ENCODE measurements at places on chromosomes 13 and 19.

- no peak for DNase-seq
These were observed 240.3 kb downstream of the DCT start for GRCh38 chr13:94239135-94239534.

DNA sequence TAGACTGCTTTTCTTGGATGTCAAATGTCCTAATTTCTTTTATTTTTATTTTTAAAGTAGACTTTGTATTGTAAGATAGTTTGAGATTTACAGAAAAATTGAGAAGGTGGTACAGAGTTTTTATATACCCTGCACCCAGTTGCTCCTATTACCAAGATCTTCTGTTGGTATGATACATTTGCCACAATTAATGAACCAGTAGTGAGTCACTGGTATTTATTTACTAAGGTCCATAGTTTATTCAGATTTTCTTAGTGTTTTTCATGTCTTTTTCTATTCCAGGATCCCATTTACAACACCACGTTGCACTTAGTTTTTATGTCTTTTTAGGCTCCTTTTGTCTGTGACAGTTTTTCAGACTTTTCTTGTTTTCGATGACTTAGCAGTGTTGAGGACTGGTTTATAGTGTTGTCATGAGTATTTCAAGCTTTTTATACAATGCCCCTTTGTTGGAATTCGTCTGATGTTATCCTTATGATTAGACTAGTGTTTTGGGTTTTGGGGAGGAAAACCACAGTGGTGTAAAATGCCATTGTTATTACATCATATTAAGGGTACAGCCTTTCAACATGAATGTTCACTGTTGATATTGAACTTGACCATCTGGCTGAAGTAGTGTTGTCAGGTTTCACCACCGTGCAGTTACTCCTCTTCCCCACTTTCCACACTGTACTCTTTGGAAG, 35.9 kb downstream of the COG3 start:
- DNase-seq: no peak

- DNase-seq: no peak
These were observed 13.3 kb downstream of the KCNC3 start for GRCh38 chr19:50315773-50316448.

DNA sequence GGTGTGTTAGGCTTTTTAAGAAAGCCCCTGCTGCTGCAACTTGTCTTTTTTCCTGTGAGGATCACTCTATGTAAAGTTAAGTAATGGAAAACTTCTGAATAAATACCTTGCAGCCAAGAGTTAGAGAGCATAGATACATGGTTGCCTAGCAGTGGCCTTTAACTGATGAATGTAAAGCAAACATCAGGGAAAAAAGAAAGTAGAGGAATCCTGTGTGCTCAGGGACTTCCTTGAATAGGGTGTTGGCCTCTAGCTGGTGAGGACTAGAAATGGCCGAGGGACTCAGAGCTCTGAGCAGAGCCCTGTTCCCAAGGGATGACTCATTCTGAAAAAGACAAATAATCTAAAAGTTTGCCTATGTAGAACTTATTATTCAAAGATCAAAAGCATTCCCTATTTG, 135.7 kb downstream of the MIPEP start:
- no peak for DNase-seq

DNA sequence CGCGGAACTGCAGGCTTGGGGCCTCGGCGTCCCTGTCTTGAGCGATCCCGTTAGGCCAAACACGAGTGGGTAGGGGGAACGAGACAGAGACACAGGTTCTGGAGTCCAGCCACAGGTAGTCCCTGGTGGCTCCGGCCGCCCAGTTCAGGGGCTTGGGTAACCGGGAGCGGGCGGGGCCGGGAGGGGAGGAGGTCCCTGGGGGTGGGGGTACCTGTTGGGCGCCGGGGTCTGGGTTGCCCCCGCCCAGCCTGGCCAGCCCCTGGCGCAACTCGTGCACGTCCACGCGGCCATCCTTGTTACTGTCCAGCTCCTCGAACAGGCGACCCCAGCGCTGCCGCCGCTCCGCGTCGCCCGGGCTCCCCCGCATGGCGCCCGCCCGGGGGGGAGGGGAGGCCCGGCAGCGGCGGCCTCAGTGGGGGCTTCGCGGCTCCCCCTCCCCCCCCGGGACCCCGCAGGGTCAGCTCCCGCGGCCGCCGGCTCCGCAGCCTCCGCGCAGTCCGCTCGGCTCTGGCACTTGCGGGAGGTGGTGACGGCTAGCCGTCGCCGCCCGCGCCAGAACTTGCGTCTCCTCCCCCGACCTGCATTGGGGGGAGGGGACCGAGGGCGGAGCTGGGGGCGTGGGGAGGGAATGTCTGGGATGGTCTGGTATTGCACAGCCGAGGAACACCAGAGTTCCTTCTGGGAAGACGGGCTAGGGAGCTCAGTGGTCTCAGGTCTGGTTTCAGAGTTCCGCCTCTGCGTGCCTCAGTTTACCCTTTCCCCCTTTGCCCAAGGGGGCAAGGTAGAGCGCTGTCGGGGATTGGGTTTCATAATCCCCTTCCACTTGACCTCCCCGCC, at the start of gene SLC25A23:
Gene SLC25A23, minus strand, starts transcription at position 531 of the 837 bp plus-strand sequence. Its CDS starts 164 bp downstream, at position 367.
- no peak for DNase-seq

DNA sequence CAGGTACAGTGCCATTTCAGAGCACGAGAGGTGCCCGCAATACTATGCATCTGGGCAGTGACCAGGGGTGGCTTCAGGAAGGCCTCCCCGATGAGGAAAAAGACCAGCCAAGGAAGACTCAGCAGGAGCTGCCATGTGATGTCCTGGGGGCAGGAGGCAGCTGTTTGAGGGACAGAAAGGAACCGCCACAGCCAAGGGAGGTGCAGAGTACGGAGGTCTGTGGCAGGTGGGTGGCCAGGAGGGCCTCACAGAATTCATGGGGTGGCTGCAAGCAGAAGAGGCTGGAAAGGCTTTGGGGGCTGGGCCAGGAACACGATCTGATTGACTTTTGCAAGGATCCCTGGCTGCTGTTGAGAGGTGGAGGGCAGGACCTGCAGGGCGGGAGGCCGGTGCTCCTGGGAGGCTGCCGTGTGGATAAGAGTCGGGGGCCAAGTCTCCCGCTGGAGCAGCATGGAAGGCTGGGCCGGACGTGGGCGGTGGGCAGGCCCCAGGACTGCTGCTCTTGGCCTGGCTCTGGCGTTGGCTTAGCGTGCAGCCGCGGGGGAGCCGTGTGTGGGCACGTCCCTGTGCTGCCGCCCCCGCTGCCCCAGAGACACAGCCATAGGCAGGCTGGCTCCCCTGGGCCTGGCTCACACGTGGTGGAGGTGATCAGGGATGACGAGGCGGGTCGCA, 29.1 kb downstream of the CEBPA start:
- DNase-seq: no peak

DNA sequence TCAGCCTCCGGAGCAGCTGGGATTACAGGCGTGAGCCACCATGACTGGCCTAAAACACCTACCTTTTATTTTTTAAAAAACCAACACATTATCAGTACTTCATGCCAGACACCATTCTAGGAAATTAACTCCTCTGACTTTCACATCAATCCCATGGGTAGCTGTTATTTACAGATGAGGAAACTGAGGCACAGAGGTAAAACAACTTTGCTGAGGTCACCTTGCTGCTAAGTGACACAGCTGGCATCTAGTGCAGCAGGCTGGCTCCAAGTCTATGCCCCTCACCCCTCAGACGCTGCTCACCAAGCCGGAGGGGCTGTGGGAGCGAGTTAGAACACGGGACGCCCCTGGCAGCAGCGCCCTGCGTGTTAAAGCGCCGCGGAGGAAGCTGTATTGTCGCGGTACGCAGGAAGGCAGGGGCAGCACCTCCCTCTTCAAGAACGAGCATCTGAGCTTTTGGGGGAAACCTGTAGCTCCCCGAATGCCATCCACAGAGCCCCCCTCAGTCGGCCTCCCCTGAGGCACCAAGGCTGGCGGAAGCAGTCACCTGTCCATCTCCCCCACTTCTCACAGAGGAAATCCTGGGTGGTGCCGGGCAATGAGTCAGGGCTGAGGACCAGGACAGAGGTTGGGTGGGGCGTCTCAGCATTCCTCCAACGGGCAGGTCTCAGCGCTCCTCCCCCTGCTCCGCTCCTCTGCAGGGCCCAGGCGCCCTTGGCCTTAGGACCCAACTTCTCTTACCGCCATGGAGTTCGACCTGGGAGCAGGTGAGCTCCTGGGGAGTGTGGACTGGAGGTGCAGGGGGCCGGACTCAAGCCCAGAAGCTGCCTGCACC, at the start of gene C19orf33:
Gene C19orf33, plus strand, starts transcription at position 735 of the 835 bp plus-strand sequence. Its CDS starts 11 bp downstream, at position 746.
- DNase-seq: no peak

DNA sequence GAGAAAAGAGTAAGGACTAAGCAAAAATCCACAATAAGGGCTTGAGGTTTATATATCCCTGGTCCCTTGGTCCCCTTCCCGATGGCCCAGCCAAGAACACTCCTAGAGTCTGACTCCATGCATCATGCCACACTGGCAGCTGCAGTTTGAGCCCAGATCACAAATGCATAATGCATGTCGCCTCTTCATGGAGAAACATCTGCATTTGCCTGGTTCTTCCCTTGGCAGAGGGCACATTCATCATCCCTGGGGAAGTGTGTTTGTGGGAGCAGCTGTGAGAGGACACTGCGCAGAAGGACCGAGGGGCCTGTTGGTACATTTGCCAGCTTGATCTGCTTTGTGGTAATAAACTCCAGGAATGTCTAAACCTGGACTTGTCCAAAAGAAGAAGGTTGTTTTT, 731.8 kb downstream of the FGF9 start:
- no peak for DNase-seq

GRCh38 chr13:24627090-24627714, 53.0 kb upstream of the ATP12A start:
- no peak for DNase-seq

DNA sequence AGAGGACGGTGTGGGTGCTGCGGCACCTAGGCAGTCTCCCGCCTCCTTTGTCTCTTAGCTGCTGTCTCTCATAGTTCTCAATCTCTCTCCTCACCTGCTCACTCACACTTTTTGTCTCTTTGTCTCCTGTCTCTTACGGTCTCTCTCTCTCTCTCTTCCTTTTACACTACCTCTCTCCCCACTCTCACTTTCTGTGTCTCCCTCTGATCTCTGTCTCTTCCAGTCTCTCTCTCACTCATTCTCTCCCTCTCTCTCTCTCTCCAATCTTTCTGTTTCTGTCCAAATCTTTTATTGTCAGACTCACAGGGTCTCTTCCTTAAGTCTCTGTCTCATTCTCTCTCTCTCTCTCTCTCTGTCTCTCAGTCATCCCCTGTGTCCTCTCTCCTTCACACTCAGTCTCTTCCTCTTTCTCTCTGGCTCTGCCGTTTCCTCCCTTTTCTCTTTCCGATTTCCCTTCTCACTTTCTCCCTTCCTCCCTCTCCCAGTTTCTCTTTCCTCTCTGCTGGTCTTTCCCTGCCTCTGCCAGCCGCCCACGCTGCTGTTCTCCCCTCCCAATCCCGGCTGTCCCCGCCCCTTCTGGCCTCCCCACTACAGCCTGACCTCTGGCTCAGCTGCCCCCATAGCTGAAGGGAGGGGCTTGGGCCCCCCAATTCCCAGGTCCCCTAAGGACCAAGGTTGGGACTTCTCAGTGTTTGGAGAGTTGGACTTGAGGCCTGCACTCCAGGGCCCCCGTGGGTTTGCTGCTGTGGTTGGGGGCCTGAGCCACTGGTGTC, at the start of gene PLEKHA4:
Gene PLEKHA4, minus strand, starts transcription at position 504 of the 773 bp plus-strand sequence. CDS start 997 bp downstream, outside the sequence.
- DNase-seq: no peak

DNA sequence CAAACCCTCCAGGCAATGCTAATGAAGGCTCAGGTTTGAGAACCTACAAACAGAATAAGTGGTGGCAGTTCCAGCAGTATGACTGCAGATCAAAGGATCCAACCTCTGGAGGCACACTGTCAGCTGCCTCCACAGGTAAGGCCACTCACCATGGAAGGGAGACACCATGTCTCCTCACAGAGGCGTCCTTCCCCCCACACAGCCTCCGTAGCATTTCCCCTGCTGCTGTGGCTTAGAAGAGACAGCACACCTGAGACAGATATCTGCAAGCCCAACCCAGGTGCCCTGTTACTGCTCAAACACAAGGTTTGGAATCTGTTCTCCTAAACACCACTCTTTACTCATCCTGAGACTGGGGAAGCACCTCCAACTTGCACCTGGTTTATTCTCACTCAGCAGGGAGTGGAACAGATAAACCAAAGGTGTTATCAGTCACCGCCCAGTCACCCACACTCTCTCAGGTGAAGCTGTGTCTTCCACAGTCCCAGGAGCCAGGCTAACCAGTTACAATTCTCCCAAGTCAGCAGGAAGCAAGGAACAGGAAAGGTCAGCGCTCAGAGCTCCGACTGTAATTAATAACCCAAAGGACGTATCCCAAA, 311.2 kb downstream of the FOXO1 start:
- DNase-seq: no peak

GRCh38 chr13:35964011-35964862, 166.9 kb downstream of the DCLK1 start:
- DNase-seq: no peak

Data from activated CD8-positive, alpha-beta memory T cell treated with anti-CD3 and anti-CD28 coated beads for 1 hour (primary cell).